ENCODE measurements at places on chromosomes 7 and 10.

DNA sequence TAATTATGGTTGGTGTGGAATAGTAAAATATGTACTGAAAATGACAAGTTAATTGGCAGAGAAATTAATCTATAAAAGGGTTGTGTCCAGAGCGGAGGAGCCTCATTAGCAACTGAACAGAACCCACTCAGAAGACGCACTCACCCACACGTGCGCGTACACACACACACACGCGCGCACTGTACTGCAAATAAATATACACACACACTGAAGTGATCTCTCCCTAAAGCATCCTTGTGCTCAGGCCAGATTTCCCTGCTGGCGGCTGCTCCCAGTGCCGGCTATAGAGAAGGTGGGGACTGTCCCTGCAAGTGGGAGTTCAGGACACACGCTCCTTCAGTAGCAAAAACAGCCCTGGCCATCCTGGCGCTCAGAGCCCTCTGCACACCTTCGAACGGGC lies 85.2 kb downstream of the CHST15 start:
- no peak for DNase-seq

DNA sequence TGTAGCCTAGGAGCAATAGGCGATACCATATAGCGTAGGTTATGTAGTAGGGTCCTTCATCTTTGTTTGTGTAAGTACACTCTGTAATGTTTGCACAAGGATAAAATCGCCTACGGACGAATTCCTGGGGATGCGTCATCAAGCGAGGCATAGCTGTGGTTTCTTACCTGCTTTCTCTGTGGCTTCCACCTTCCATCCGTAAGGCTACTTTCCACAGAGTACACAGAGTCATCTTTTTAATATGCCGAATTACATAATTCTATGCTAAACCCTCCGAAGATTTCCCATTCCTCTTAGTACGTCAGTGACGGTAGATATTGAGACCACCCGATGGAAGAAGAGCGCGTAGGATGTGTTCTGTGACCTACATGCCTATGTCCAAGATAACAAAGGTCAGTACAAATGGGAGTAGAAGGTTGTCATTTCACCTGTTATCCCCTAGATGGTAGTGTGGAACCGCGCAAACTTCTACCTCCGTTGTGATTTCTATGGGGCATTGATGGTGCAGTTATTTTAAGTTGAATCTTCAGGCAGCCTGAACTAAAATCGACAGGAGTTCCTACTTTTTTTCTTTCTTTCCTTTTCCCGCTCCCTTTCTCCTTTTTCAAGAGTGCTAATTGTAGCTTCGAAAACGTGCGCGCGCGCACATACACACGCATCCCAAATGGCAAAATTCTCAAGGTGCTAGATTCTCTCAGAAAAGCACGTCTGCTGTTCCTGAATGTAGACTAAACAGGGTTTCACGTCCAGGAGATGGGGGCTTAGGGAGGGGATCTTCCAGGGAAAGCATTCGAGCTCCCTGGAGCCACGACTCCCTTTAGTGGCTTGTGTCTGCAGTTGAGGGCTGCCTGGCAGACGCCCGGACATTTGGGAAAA lies 111.7 kb upstream of the MBL2 start:
- DNase-seq, result peak; percentile 26

- no peak for DNase-seq
Observed at GRCh38 chr7:140003913-140004382, 58.8 kb downstream of the PARP12 start.

- no peak for DNase-seq
Observed at GRCh38 chr7:105876964-105877601, 684 bp upstream of the ATXN7L1 start.

GRCh38 chr10:44199991-44200655 lies 184.8 kb downstream of the CXCL12 start:
- DNase-seq, result no peak

GRCh38 chr7:69246758-69247157 lies 351.5 kb upstream of the AUTS2 start:
- no peak for DNase-seq

- no peak for DNase-seq
Observed at GRCh38 chr10:71916827-71917226, 47.4 kb upstream of the CHST3 start.

GRCh38 chr10:133237241-133237587 lies 441 bp upstream of the VENTX start:
- no peak for DNase-seq

- DNase-seq, result peak; percentile 13
Observed at GRCh38 chr7:73717991-73718405, 1.5 kb downstream of the STX1A start.

DNA sequence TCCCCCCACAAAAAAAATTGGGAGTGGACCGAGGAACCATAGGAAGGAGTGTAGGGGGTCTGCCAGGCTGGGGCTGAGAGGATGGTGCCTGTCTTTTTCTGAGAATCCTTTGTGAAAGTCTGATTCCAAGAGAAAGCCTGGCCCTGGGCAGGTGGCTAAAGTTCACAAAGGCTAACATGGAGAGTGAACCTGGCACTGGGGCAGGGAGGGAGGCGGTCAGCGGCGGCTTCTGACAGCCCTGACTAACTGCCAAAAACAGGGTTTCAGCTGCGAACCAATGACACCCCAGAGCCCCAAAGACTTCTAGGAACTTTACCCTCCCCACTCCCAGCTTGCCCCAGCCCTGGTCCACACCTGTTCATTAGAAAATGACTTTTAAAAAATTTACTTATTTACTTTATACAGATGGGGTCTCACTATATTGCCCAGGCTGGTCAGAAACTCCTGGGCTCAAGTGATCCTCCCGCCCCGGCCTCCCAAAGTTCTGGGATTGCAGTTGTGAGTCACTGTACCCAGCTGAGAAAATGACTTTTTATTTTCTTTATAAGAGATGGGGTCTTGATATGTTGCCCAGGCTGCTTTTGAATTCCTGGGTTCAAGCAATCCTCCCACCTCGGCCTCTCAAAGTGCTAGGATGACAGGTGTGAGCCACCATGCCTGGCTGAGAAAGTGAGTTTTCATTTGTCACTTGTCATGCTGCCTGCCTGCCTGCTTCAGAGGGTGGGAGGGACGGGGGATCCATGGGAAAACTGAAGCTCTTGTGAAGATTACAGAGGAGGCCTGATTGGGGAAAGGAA lies 61.0 kb upstream of the DUSP5 start:
- DNase-seq, result no peak

DNA sequence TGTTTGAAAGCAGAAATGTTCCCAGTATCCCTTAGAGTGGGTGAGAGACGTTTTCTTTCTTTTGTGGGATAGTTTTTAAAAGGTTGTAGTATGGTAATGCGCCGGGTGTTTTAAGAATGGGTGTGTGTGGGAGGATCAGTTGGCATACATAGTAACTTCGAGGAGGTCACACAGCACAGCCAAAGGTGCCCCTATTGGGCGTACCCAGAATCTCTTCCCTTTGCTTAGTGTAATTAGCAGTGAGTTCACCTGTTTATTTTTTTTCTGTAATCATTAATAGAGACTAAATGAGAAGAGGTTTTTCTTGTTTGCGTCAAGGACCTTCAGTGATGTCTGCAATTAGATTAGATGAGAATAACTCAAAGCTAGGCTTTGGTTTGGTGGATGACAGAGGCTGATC lies 1.5 kb downstream of the PLEKHA8 start:
- no peak for DNase-seq

GRCh38 chr10:26085549-26085948 lies 131.0 kb upstream of the GAD2 start:
- no peak for DNase-seq

GRCh38 chr10:105986912-105987635 lies 1177.4 kb downstream of the SORCS1 start:
- no peak for DNase-seq

DNA sequence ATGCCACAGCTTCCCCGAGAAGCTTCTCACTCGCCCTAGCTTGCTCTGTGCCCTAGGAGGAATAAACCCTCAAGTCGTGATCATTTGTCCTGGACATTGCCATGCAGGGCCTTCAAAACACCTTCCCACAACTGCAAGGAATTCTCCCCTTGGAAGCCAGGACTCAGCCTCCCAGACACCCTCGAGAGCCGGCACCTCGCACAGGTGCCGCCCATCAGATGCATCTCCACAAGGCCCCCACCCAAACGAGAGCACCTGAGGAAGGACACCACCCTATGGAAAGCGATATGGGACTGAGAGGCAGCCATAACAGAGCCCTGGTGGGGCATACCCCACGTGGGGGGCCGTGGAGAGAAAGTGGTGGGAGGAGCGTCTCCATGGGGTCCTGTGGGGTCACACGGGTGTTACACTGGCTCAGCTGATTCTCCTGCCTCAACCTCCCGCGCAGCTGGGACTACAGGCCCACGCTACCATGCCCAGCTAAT lies 77.6 kb upstream of the FOXK1 start:
- DNase-seq, result no peak

DNA sequence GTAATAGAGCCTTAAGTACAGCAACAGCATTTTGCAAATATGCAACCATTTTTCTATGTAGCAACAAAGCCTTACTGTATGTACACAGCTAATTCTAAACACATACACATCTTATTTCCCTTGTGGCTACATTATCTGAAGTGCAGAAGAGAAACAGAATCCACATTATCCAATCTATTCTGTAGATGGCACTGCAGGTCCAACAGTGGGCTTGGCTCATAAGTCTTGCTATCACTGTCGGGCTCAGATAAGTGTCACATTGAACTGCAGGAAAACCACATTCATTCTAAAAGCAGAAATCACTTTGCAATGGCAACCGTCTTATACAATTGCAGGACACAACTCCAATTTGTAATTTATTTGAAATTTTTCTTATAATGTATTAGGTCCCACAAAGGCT lies 109.8 kb upstream of the NOBOX start:
- DNase-seq, result no peak

GRCh38 chr10:34547291-34547690 lies 267.8 kb downstream of the PARD3 start:
- no peak for DNase-seq

DNA sequence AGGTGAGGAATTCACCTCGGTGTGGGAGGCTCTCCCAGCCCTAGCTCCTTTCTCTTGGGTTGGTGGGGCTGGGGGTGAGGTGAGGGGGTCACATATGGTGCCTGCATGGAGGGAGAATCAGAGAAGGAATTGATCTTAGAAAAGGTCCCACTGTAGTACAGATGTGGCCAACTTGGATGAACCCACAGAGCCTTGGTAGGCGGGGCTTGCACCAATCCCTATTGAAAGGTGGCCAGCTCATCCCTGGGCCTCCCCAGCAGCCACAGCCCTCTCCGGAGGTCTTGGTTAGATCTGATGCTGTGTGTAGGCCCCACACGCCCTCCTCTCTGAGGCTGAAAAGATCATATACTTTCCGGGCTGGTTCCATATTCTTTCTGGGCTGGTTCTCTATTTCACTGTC lies 19.0 kb downstream of the HKDC1 start:
- DNase-seq, result no peak
